ENCODE measurements at places on chromosomes 7 and 10.

DNA sequence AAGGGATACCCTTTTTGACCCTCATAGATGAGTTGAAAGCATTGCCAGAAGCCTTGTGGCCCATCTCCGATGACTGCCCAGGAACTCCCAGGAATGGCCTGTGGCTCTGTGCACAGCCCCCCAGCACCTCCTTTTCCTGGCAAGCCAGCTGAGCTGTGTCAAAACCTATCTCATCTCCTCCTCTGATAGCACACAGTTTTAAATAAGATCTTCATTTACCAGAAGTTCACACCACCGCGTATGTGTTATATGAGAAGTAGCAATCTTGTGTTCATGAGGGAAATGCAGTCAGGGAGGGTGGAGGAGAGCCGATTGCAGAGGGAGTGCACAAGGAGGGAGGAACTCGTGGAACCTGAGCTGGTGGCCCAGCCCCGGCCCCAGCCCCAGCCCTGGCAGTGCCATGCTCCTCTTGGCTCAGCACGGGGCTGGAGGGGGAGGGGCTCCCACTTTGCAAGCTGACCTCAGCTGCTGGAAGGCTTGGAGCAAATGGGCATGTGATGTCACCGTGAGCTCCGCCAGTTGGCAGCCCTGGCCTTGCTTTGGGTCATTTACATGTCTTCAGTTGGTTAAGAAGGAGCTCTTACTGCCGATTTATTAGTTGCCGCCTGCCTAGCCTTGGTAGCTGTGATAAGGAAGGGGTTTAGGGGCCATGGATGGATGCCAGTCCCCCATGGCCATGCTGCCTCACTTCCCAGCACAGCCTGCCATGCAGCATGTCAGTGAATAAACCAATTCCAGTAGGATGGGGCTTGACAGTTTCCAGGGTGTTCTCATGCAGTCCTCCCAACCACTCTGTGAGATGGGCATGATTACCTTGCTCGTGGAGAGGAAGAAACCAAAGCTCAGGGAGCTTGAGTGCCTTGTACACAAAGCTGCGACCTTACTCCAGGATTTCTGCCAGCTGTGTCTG is 20.0 kb downstream of the UNC5B start:
- DNase-seq: no peak

DNA sequence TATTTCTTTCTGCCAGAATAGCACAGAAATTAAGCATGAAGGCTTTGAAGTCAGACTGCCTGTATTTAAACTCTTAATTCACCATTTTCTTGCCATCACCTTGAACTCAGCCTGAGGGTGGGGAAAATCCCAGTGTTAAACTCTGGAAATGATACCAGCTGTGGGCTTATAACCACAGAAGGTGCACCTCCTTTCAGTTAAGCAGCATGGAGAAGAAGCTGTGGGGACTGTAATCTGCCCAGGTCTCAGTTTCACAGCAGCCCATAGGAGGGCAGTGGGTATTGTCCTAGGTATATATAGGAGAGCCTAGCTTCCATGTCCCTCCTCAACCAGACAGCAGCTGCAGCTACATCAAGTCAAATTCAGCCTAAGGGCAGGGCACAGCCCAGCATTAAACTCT is 241.6 kb downstream of the HPSE2 start:
- DNase-seq: no peak

DNA sequence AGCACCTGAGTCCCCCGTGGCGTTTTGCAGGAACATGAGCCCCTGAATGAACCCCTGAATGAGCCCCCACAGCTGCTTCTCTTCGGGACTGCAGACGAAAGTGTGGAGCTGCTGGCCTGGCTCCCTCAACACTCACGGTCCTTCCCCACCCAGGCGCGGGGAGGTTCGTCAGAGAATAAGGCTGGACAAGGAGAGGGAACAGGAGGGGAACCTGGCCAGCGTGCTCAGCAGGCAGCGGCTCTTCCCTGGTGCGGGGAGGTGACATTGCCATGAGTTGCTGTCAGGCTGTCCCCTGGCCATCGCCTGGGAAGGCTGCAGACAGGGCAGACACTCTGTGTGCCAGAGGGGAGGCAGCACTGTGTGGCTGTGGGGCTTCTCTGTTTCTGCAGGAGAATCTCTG is 80.9 kb upstream of the SHH start:
- no peak for DNase-seq

DNA sequence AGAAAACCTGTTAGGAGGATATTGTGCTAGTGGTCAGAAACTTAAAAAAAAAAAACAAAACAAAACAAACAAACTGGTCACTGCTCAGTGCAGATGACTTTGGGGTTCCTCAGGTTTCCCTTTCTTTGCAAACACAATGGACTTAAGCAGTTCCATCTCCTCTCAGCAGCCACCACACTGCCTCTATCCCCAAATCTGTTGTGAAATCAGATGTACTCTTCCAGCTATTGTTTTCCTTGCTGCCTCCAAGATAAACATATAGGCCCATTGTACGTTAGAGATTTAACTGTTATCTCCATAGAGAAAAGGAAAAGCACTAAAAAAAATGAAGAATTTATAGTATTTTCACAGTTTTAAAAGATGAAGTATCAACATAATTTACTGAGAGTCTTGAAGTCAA is 147.1 kb downstream of the MPP7 start:
- DNase-seq: no peak

DNA sequence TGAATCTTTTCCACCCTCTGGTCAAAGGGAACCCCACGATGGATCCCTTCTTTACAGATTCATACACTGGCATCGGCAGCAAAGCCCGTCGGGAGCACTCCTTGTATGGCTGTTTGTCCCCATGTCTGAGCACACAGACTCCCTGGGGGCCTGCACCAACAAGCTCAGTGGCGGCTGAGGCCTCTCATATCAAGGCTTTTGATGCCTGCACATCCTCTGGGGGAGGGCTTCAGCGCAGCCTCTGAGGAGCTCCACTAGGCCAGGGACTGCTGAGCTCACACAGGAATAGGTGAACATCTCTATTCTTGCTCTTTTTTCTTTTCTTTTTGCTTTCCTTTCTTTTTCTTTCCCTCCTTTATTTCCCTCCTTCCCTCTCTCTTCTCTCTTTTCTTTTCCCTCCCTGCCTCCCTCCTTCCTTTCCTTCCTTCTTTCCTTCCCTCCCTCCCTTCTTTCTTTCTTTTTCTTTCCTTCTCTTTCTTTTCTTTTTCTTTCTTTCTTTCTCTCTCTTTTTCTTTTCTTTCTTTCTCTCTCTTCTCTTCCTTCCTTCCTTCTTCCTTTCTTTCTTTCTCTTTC is 174.6 kb downstream of the CCDC3 start:
- DNase-seq: no peak

DNA sequence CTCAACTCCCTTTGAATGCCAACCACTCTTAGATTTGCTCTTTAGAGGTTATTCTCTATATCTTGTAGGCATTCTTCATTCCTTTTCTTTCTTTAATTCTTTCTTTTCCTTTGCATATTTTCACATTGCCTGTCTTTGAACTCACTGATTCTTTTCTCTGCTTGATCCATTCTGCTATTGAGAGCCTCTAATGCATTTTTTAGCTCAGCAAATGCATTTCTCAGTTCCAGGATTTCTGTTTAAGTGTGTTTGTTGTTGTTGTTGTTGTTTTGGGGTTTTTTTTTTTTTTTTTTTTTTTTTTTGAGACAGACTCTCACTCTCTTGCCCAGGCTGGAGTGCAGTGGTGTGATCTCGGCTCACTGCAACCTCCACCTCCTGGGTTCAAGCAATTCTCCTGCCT is 71.6 kb downstream of the FBXL13 start:
- DNase-seq: no peak

DNA sequence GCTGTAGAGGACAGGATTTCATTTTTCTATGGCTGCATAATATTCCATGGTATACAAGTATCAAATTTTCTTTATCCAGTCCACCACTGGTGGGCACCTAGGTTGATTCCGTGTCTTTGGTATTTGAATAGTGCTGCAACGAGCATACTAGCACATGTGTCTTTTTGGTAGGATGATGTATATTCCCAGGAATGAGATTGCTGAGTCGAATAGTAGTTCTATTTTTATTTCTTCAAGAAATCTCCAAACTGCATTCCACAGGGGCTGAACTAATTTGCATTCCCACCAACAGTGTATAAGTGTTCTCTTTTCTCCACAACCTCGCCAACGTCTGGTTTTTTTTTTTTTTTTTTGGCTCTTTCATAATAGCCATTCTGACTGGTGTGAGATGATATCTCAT is 550.0 kb downstream of the REEP3 start:
- DNase-seq: no peak

DNA sequence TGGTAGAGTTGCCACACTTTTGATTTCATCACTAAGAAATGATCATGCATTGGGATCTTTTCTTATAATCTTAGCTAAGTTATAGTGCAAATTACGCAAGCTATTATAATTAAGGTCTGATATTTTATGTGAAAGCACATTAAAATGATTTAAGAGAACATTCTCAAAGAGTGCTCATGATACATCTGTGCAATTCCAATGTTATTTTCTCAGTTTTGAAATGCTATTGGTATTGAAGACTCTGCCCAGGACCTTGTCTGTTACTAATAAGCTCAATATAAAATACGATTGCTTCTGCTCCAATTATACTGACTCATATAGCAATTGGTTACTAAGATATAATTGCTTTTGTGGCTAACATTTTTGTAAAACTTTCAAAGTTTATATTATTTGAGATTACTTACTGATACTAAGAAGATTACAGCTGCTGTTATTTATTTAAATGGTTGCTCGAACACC is 180.9 kb downstream of the ADAM12 start:
- DNase-seq: no peak

- DNase-seq: no peak
These were observed 838.8 kb downstream of the GRID1 start for GRCh38 chr10:85527616-85528317.

GRCh38 chr10:3066317-3067117 is 831 bp upstream of the PFKP start:
- no peak for DNase-seq

DNA sequence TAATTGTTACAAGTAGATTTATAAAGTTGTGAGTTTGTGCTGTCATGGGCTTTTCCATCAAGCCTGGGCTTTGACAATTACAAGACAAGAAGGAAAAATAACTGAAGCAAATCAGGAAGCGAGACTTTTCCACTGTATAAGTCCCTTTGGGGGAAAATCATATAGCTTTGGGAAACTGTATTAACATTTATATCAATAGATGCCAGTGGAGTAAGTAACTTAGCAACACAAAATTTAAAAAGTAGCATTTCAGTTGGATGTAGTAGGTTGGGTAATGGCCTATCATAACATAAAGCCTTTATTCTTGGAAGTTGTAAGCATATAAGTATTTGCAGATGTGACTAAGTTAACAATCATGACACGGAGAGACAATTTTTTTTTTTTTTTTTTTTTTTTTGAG is 931.1 kb downstream of the CNTNAP2 start:
- DNase-seq: no peak

DNA sequence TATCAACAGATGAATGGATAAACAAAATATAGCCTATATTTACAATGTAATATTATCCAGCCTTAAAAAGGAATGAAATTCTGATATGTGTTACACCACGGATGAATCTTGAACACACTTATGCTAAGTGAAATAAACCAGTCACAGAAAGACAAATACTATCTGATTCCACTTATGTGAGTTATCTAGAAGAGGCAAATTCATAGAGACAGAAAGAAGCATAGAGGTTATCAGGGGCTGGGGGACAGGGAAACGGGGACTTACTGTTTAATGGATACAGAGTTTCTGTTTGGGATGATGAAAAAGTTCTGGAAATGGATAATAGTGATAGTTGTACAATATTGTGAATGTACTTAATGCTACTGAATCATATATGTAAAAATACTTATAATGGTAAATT is 329.9 kb downstream of the LRMDA start:
- no peak for DNase-seq

DNA sequence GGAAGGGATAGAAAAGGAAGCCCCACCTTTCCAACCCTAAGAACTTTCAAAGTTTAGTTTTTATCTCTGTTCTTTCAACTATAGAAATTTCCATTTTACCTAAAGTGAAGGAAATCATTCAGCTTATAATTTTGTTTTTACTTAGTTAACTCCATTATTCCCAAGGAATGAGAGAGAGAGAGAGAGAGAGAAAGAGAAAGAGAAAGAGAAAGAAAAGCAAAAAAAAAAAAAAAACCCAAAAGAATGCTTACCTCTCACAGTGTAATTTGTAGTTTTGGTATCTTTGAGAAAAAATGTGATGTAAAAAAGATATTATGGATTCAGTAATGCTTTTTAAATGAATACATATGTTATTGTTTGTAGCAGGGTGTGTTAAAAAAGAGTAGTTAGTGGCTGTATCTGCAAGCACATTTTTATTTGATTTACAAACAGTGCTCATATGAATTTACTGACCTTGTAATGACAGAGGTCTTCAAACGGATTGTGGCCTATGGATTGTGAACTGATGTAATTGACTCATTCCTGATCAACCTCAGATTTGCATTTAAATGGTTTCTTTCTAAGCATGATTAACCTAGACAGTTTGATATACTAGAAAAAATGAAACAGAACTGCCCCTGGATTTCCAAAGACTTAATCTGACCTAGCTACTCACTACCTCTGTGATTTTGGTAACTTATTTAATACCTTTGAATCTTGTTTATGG is 64.9 kb downstream of the LCOR start:
- no peak for DNase-seq

GRCh38 chr7:111050875-111051416 is 40.0 kb upstream of the LRRN3 start:
- DNase-seq: no peak

DNA sequence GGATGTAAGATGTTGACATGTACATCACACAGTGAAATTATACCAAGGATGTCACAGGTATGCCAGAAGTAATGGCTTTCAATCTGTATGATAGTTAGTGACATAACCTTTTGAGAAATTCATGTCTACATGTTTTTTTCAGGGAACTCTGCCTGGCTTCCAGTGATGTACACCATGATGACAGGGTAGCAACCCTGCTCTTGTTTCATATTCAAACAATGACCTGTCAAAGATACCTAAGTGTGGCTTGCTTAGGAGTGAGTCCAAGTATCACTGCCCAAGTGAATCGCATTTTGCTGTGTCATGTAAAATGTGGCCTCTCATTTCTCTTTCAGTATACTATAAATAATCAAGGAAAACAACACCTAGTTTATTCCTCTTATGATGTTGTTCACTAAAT is 205.8 kb upstream of the DKK1 start:
- no peak for DNase-seq

GRCh38 chr7:142833174-142834048 is 21.5 kb upstream of the EPHB6 start:
- no peak for DNase-seq

DNA sequence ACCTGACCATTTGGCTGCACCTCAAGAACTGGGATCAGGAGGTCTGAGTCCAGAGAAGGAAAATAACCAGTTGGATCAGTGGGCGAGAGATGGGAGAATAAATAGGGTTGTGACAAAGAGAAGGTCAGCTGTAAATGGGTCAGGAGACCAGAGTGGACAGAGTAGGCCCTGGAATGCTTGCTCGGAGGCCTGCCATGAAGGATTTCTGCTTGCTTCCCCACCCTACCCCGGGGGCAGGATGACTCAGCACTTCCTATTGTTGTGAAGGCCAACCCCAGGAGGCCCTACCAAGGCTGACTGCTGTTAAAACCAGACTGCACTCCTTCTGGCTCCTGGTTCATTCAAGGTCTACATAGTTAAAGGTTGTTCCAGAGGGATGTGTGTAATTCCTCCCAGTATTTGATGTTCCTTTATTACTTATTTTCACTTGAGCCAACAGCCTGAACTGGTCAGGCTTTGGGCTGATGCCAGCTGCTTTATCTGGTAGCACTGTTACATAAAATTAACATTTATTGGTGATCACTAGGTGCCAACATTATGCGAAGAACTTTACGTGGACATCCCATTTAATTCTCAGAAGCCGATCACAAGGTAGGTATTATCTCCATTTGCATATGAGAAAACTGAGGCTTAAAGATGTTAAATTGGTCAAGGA is 27.3 kb upstream of the IFRD1 start:
- no peak for DNase-seq

- no peak for DNase-seq
These were observed 225.2 kb upstream of the PRSS58 start for GRCh38 chr7:142482891-142483658.

GRCh38 chr7:461453-462172 is 58.0 kb downstream of the PDGFA start:
- no peak for DNase-seq

Data from esophagus squamous epithelium (tissue), 5 donors.